ENCODE measurements at places on chromosomes 5 and 9.
A peak's percentile ranks its signal among the peaks of the same experiment; 100 is the strongest.

DNA sequence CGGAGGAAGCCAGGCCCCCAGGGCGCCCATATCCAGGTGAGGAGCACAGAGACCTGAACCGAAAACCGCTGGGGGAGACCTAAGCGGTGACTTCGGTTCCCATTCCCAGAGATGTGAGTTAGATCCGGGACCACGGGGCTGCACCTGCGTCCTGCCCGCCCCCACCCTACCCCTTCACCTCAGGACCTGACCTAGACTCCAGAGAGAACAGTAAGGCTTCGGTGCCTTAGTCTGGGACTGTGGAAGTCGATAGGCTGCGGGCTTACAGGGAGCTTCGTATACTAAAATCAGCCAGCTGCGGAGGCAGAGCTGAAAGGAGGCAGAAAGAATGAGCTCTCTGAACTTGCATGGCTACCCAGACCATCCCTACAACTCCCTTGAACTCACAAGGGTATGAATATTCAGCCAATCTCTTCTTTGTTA lies 518 bp upstream of the FAM13B start:
- DNase-seq, result no peak

- DNase-seq, result no peak
These were observed 95.7 kb downstream of the ACTBL2 start for GRCh38 chr5:57386958-57387357.

GRCh38 chr5:6483880-6484382 lies 35.3 kb downstream of the UBE2QL1 start:
- DNase-seq, result no peak

GRCh38 chr5:149740866-149741459 lies 10.9 kb downstream of the PPARGC1B start:
- DNase-seq, result no peak

DNA sequence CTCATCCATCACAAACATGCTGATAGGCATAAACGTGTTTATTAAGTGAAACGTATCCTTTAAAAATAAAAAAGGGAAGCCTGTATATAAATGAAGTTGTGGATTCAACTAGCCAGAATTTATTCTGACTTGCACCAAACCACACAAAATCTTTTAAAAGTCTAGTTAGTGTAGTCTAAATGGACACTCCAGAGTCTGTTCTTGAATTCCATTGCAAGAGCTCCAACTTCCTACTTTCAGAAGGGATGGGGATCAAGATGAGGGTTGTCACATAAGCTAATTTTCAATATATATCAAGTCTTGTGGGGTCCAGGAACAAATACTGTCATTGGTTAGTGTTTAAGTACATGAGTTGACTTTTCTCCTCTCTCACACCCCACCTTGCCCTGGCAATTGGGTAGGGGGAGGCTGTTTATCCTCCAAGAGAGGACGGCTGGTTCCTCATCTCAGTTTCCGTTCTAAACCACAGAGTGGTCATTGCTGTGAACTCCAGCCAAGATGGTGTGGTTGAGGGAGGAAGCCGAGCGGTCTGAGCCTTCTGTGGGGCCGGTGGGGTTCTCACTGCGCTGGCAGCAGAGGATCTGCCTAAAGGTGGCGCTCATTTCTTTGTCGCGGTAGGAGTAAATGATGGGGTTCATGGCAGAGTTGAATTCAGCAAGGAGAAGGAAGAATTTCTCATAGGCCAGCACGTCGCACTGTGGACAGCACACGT lies 163.2 kb downstream of the LPAR1 start:
- no peak for DNase-seq

GRCh38 chr9:25990376-25990775 lies 312.1 kb upstream of the TUSC1 start:
- no peak for DNase-seq

DNA sequence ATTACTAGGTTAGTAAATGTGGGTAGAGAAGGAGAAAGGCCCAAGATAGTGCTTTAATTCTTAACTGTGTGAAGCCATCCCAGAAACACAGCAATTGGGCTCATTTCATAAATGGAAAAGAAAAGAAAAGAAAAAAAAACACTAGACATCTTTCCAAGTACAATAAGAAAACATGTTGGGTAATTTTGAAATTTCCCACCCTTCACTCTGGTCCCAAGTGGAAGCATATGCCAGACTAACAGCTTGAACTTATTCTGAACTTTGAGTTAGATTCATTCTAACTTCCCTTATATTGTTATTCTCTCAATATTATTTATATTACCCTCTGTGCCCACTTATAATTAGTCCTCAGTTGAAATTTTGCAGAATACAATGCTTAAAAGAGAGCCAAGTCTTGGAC lies 113.4 kb upstream of the GHR start:
- no peak for DNase-seq

- no peak for DNase-seq
These were observed 3.2 kb upstream of the ANXA1 start for GRCh38 chr9:73148447-73148937.

GRCh38 chr5:54965806-54966205 lies 19.6 kb downstream of the ESM1 start:
- DNase-seq, result no peak

GRCh38 chr5:92769978-92770377 lies 811.0 kb downstream of the NR2F1-AS1 start:
- no peak for DNase-seq

DNA sequence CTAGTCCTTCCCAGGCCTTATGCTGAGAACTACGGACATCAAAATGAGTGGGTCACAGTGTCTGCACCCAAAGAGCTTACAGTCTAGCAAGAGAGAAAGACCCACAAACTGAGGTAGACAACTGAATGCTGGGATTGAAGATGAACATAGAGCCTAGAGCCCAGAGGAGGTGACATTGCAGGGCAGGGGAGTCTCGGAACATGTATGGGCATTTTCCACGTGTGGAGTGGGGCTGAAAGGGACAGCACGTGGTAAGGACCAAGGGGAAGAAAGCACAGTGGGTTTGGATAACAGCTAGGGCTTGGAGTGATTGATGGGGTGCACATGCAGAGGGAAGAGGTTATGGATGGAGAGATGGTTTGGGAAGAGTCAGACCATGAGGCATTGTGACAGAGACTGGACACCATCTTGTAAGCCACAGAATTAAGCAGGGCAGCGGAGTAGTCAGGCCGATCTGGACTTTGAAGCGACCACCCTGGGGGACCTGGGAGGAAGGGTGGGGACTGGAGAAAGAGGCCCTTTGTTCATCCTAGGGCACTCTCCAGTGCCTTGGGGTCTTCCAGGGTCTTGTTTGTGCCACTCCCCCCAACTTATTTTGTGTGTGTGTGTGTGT lies 47.5 kb upstream of the SH3PXD2B start:
- DNase-seq, result no peak

- DNase-seq, result no peak
These were observed 57.7 kb downstream of the NREP start for GRCh38 chr5:111699324-111699723.

DNA sequence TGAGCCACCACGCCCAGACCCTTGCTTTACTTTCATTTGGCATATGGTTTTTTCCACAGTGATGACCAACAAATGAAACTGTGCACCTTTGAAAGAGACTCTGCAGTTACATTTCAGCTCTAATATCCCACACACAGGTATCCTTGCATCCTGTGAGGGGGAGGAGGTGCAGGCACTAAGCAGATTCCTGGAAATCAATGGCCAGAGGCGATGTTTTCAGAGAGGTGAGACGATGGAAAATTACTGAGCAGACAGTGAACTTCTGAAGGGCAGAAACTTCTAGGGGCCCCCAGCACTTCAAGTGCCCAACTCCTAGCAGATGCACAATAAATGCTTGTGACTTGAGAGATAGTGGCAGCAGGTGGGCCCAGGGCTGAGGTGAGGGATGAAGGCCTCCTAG lies 29.8 kb upstream of the GNE start:
- DNase-seq, result no peak

- DNase-seq, result no peak
These were observed 77.6 kb downstream of the ADAMTS2 start for GRCh38 chr5:179267671-179268083.

- no peak for DNase-seq
These were observed 107.5 kb upstream of the MVB12B start for GRCh38 chr9:126219166-126219565.

DNA sequence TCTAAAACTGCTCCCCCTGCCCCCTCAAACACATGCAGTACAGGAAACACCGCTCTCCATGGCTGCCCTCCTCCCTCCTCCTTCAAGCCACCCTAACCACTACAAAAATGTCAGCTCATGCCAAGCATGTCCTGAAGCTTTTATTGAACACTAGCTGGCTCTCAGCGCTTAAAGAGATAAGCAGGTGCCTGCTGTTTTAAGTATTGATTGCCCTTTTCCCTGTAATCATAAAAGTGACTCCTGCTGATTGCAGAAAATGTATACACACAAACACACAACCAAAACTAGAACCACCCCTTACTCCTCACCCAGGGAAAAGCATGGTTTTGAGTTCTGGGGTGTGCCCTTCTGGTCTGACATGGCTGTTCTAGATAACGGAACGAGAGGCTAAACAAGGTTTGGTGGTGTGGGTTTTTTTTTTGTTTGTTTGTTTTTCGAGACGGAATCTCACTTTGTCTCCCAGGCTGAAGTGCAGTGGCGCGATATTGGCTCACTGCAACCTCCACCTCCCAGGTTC lies 3.7 kb upstream of the UCK1 start:
- DNase-seq, result no peak

DNA sequence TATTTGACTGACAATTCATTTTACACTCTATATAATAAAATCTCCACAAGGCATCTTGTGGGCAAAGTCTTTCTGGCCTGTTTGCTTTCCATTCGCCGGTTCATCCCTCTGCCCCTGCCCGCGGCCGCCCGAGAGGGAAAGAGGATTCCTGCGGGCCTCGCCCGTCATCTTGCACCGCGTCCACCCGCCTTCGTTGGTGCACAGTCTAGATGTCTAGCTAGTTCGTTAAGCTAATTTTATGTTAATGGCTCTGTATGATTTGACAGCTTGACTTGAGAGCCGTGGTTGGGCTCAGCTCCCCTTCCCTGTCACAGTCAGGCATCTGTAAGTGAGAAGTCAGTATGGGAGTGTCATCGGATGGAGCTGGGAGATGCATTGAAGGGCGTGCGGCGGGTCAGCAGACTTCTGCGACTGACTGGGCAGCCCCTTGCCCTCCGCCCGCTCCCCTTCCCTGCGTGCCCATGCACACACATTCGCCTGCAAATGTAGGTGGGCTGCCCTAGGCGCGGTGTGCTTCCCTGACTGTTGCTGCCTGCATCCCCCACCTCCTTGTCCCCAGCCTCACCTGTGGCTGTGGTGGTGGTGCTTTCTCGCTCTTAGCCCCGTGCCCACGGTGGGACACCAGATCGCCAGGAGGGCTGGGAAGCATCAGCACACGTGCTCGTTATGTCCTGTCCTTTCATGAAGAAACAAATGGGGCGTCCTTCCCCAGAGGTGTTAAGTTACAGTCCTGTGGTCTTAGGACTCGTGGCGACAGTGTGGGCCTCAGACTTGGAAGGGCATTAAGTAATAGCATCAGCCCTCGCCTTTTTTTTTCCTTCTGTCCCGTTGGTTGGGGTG lies 25.9 kb upstream of the PRDM12 start:
- DNase-seq, result no peak

- DNase-seq, result no peak
These were observed 14.9 kb upstream of the C5orf63 start for GRCh38 chr5:127088251-127088650.

GRCh38 chr5:6682239-6682638 lies 31.0 kb upstream of the TENT4A start:
- no peak for DNase-seq

DNA sequence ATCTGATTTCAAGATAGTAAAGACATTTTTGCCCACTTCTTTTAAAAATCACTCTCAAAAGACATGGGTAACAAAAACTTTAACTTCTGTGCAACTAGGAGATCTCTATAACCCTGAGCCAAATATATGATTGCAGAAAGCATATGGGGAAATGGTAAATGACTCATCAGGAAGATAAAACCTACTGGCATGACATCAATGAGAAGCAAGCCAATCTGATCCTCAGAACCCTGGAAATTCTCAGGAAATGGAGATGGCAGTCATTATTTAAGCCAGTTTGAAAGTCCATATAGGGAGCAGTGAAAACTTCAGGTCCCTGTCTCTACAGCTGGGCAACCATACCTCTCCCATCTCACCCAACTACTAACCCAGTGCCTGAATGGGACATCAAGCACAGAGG lies 249.7 kb upstream of the NREP start:
- DNase-seq, result no peak

- DNase-seq, result no peak
These were observed 49.8 kb upstream of the OLFM1 start for GRCh38 chr9:135037521-135038250.

DNA sequence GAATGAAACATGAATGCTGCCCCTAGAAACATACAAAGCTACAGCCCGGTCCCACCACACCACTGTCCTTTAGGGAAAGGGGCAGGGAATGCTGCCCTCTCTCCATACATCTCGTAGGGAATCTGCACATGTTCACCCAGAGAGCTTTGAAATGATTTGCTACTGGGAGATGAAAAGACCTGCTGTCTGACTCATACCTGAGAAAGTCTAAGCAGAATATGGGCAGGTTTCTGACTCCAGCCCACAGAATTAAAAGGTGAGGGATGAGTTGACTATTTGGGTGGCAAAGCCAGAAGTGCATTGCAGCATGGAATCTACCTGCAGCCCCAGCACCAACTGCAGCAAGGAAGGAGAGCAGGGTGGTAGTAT lies 297.9 kb downstream of the TLE1 start:
- DNase-seq, result no peak

- no peak for DNase-seq
These were observed 100.6 kb downstream of the HACD4 start for GRCh38 chr9:20930836-20931235.

DNA sequence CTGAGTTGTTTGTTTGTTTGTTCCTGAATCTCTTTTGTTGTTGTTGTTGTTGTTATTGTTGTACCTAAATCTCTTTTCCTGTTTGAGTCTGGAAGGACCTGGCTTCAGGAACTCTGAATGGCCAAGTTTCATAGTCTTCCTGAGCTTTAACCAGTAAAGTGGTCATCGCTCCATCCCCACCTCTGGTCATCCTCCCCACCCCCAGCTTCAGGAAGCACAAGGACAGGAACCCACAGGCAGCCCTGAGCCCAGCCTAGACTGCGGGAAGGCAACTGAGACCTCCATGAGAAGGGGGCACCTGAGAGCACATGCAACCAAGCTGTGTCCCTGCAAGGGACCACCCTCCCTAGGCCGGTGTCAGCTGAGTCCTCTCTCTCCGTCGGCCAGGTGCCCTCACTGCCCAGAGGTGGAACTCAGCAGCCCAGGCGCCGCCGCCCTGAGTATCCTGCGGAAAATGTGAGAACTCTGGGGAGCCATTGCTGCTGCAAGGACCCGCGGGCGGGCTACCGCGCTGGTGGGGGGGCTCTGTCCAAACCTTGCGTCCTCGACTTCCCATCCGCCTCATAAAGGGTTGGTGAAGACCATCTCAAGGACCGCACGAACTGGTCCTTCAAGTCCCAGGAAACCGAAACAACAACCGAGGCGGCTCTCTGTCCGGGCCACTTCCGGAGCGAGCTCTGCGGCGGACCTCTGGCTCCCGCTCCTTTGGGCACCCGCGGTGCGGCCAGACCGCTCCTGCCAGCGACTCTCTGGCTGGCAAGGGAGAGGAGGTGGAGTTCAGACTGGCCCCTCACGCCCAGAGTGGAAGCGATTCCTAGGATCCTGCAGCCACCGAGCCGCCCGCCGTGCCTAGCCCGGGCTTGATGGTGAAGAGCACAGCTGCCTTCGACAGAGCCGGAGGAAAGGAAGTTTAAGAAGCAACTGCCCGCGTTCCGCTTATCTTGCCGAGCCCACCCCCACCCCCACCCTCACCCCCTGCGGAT lies 4.2 kb downstream of the BARX1 start:
- DNase-seq, result no peak

GRCh38 chr5:127757576-127757975 lies 54.4 kb downstream of the CCDC192 start:
- DNase-seq, result peak; percentile 18

Data from hypothalamus (tissue), 51 donors.